ENCODE measurements at places on chromosomes 7 and 10.

GRCh38 chr10:23461557-23461956 lies 22.7 kb downstream of the OTUD1 start:
- DNase-seq: no peak

GRCh38 chr10:33618196-33618595 lies 283.7 kb upstream of the NRP1 start:
- no peak for DNase-seq

DNA sequence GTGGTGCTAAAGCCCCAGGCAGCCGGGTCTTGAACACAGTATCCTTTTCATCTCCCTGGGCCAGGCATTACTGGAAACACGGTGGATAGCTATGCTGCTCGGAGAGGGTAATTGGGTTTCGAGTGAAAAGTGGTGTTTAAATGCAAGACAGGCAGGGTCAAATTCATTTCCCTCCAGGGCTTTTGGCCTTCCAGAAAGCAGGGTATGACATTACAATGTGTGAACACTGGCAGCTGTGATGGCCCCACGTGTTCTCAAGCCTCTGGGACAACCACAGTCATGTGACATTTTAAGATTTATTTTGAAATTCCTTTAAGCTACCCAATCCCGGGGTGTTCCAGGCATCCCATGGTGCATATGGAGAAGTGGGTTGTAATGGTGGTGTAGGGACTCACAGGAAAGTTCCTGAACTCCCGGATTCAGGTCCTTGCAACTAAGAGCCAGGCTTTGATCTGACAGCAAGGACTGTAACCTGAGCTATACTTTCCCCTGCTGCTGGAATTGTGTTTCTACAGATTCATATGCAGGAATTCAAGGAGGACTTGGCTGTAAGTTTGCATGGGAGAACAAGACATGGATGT lies 46.8 kb downstream of the INSYN2A start:
- no peak for DNase-seq

DNA sequence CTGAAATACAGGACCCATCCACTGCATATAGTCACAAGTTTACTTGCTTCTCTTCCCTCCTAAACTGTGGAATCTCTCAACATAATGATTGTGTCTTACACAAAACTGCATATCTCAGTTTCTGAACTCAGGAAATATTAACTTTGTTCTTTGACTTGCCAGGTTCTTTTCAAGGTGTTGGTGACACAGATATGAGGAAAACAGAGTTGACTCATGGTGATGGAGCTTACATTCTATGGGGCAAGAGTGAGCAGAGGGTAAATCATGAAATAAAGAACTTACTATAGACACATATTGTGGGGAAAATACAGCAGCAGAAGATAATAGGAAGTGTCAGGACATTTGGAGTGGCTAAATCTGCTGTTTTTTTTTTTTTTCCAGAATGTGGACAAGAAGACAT lies 72.5 kb upstream of the IGFBP3 start:
- no peak for DNase-seq

GRCh38 chr10:114172216-114172615 lies 1.8 kb downstream of the CCDC186 start:
- DNase-seq: no peak
